Osteocyte (in vitro differentiated cells): ENCODE measurements at places on chromosomes 2 and 18.

DNA sequence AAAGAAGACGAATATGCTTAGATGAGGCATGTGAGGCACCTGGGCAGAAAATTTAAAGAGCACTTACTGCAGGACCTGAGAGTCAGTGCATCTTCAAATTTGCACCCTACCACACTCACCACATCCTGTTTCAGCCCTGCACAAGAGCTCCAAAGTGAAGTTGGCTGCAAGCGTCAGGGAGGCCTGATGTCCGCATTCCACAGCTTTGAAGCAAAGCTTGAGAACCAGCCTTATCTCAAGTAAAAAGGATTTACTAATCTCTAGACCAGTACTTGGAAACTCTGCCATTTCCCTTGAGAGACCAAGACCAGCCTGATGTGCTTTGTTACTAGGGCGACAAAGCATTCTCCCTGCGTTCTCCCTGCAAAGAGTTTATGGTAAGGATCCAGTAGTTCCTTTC is 3.4 kb upstream of the ASNSD1 start:
- no peak overlapping the region for H3K4me3 ChIP-seq
- H3K27ac ChIP-seq: no peak overlapping the region
- H3K36me3 ChIP-seq: no peaks in the 10 kb centered on the region
- H3K27me3 ChIP-seq: peaks cover 8% of the 10 kb centered on the region
- peaks cover 3% of the 10 kb centered on the region for H3K4me1 ChIP-seq

- no peak overlapping the region for H3K27ac ChIP-seq
- DNase-seq: no peak
- H3K27me3 ChIP-seq: peaks cover 3% of the 10 kb centered on the region
- H3K4me3 ChIP-seq: no peak overlapping the region
- H3K36me3 ChIP-seq: peaks cover 2% of the 10 kb centered on the region
These were observed 60.7 kb downstream of the SDC1 start for GRCh38 chr2:20164061-20164733.

- no peak overlapping the region for H3K4me3 ChIP-seq
- no peaks in the 10 kb centered on the region for H3K27me3 ChIP-seq
- DNase-seq: no peak
- H3K4me1 ChIP-seq: no peaks in the 10 kb centered on the region
- no peaks in the 10 kb centered on the region for H3K36me3 ChIP-seq
- no peak overlapping the region for H3K27ac ChIP-seq
These were observed 68.2 kb upstream of the MC2R start for GRCh38 chr18:13983506-13983905.

DNA sequence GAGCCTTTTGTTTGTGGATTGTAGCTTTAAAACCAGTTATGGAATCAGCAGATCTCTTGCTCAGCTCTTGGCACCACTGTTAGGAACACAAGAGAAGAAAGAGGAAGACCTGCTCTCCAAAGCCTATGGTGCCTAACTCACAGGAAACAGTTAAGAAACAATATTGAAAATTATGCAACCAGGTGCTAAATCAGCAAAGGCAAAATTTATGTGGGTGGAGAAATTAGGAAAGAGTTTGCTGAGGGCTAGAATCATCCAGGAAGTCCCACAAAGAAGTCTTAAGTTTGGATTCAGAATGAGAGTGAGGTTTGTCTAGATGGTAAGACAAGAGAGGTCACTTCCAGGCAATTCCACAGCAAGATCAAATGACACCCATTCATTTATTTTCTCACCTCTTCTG is 49.4 kb downstream of the AOX1 start:
- no peak overlapping the region for H3K4me3 ChIP-seq
- H3K4me1 ChIP-seq: peaks cover 3% of the 10 kb centered on the region
- no peak overlapping the region for H3K27ac ChIP-seq
- H3K27me3 ChIP-seq: no peaks in the 10 kb centered on the region

GRCh38 chr2:176503776-176504175 is 234.5 kb downstream of the MTX2 start:
- no peak overlapping the region for H3K27ac ChIP-seq
- peaks cover 9% of the 10 kb centered on the region for H3K27me3 ChIP-seq
- no peaks in the 10 kb centered on the region for H3K36me3 ChIP-seq
- DNase-seq: no peak

DNA sequence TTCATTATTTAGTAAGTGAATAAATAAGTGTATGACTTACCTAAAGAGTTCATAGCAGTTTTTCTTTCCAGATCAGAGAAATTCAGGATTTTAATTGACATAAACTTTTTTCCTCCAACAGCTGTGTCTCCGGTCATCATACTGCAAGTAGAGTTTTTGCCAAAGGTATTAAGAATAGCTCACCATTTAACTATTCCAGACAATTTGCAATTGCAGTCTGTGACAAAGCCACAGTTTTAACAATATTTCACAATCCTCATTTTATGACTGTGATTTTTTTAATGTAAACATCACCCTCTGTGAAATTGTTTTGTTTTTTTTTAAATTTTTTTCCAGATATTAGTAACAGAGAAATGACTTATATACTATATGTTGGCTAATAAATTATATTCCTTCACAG is 199.1 kb downstream of the TRIB2 start:
- H3K27me3 ChIP-seq: no peaks in the 10 kb centered on the region
- no peaks in the 10 kb centered on the region for H3K36me3 ChIP-seq
- no peak overlapping the region for H3K4me3 ChIP-seq
- H3K4me1 ChIP-seq: peaks cover 40% of the 10 kb centered on the region
- no peak for DNase-seq

- no peaks in the 10 kb centered on the region for H3K27me3 ChIP-seq
- H3K4me3 ChIP-seq: no peak overlapping the region
- peaks cover 7% of the 10 kb centered on the region for H3K4me1 ChIP-seq
- DNase-seq: no peak
- no peak overlapping the region for H3K27ac ChIP-seq
- H3K36me3 ChIP-seq: no peaks in the 10 kb centered on the region
These were observed 28.3 kb downstream of the MTHFD2 start for GRCh38 chr2:74226648-74227213.

- peaks cover 7% of the 10 kb centered on the region for H3K27me3 ChIP-seq
- H3K27ac ChIP-seq: no peak overlapping the region
- no peak overlapping the region for H3K4me3 ChIP-seq
- no peak for DNase-seq
- no peaks in the 10 kb centered on the region for H3K4me1 ChIP-seq
These were observed 137.9 kb downstream of the MYO5B start for GRCh38 chr18:50057009-50057408.

DNA sequence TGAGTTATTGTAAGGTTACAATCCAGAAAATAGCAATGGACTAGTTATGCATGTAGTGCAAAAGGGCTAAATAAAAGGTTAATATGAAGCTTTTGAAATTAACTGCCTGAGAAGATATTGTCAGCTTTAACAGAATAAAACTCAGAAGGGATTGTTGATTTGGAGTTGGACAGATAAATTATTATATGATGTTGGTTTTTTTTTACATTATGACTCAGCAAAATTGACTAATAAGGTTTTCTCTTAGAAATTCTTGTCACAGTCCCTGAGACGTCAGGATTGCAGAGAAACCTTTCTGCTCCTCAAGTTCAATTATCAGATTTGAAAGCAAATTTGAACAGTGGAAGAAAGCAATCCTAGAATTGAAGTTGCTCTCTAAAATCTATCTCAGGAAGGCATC is 946.9 kb downstream of the CBLN2 start:
- H3K4me3 ChIP-seq: no peak overlapping the region
- H3K4me1 ChIP-seq: no peaks in the 10 kb centered on the region
- DNase-seq: no peak
- H3K27ac ChIP-seq: no peak overlapping the region
- H3K36me3 ChIP-seq: no peaks in the 10 kb centered on the region

GRCh38 chr2:218344090-218344754 is 12.4 kb upstream of the CATIP start:
- no peaks in the 10 kb centered on the region for H3K36me3 ChIP-seq
- H3K4me3 ChIP-seq: no peak overlapping the region
- H3K27ac ChIP-seq: no peak overlapping the region
- H3K27me3 ChIP-seq: no peaks in the 10 kb centered on the region
- no peak for DNase-seq
- peaks cover 18% of the 10 kb centered on the region for H3K4me1 ChIP-seq

- peaks cover 4% of the 10 kb centered on the region for H3K36me3 ChIP-seq
- H3K27me3 ChIP-seq: no peaks in the 10 kb centered on the region
- H3K27ac ChIP-seq: peak overlapping the region; percentile 95
- peaks cover 49% of the 10 kb centered on the region for H3K4me1 ChIP-seq
- no peak for DNase-seq
These were observed 91.9 kb upstream of the STK17B start for GRCh38 chr2:196263181-196263747.

GRCh38 chr2:143582046-143582747 is 453.0 kb downstream of the ARHGAP15 start:
- peaks cover 1% of the 10 kb centered on the region for H3K36me3 ChIP-seq
- H3K27ac ChIP-seq: no peak overlapping the region
- no peaks in the 10 kb centered on the region for H3K27me3 ChIP-seq
- no peak for DNase-seq
- peaks cover 15% of the 10 kb centered on the region for H3K4me1 ChIP-seq
- no peak overlapping the region for H3K4me3 ChIP-seq

DNA sequence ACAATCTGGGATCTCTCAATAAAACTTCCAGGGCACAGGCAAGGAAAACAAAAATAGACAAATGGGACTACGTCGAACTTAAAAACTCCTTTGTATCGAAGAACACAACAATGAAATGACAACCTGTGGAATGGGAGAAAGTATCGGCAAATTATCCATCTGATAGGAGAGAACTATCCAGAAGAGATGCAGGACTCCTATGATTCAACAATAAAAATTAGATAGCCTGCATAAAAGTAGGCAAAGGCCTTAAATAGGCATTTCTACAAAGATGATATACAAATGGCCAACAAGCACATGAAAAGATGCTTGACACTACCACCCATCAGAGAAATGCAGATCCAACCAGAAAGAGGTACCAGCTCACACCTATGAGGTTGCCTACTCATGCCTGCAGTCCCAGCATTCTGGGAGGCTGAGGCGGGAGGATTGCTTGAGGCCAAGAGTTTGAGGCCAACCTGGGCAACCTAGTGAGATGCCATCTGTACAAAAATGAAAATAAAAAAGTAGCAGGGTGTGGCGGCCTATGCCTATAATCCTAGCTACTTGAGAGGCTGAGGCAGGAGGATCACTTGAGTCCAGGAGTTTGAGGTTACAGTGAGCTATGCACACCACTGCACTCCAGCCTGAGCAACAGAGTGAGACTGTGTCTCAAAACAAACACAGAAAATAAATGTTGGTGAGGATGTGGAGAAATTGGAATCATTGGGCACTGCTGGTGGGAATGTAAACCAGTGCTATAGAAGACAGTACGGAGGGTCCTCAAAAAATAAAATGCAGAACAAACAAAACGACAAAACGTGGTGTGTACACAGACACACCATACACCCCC is 21.6 kb downstream of the TWIST2 start:
- no peak overlapping the region for H3K4me3 ChIP-seq
- no peaks in the 10 kb centered on the region for H3K27me3 ChIP-seq
- H3K27ac ChIP-seq: peak overlapping the region; percentile 72
- H3K4me1 ChIP-seq: peaks cover 43% of the 10 kb centered on the region

GRCh38 chr2:158255257-158255656 is 153.6 kb downstream of the UPP2 start:
- H3K4me3 ChIP-seq: no peak overlapping the region
- DNase-seq: no peak
- no peaks in the 10 kb centered on the region for H3K36me3 ChIP-seq

GRCh38 chr18:28004606-28005005 is 172.3 kb downstream of the CDH2 start:
- peaks cover 38% of the 10 kb centered on the region for H3K4me1 ChIP-seq
- H3K27ac ChIP-seq: peak overlapping the region; percentile 71
- H3K27me3 ChIP-seq: no peaks in the 10 kb centered on the region
- H3K4me3 ChIP-seq: no peak overlapping the region
- no peak for DNase-seq
- H3K36me3 ChIP-seq: peaks cover 16% of the 10 kb centered on the region

GRCh38 chr18:24695168-24695567 is 234.7 kb downstream of the HRH4 start:
- DNase-seq: no peak
- peak overlapping the region; percentile 77 for H3K27ac ChIP-seq
- H3K4me3 ChIP-seq: no peak overlapping the region
- peaks cover 8% of the 10 kb centered on the region for H3K4me1 ChIP-seq
- H3K27me3 ChIP-seq: peaks cover 20% of the 10 kb centered on the region
